WTC11 (cell line): ENCODE measurements at places on chromosomes 7 and 10. TPM values are rescaled to one million over a fixed set of nuclear protein-coding genes. Genes with fewer than 3 reads are reported as not detected.

DNA sequence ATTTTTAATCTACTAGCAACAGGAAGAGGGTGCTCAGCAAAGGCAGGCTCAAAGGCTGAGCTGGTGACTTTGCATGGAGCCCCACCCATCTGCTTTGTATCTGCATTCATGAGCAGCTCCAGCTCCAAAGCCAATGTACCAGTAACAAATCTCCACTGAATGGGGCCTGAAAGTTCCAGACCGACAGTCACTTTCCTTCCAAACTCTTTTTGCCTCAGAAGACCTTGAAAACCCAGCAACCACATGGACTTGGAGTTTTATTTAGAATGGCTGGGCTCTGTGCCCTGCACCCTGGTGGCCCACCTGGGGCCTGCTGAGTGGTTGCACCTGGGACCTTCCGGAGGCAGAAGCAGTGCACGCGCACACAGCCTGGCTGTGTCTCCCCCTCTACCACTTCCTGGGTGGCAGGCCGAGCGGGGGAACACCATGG lies 195.0 kb upstream of the PLXNA4 start:
- DNase-seq: no peak

DNA sequence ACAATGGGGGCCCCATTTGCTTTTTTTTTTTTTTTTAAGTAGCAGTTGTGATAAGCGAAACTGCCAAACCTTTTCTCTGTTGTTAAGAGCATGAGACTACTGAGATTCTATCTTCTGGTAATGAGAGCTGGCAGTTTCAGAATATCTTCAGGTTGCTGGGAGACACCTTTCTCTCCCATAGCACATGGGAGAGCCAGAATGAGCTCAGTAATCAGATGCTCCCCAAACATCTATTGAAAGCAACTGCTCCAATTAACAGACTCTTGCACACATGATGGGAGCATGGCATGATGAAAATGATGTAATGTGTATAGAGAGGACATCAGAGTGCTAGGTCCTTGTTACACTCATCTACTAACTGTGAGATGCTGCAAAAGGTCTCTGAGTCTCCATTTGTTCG lies 18.8 kb downstream of the MYO3A start:
- no peak for DNase-seq

Gene PIK3CG
- 0.07 to 0.11 TPM (median 0.07 TPM) in 3 replicates for total RNA-seq

Gene SLC39A12
- total RNA-seq: not detected in 3 replicates

Gene OR2A42
- 0.20 to 0.37 TPM (median 0.27 TPM) in 3 replicates for total RNA-seq

DNA sequence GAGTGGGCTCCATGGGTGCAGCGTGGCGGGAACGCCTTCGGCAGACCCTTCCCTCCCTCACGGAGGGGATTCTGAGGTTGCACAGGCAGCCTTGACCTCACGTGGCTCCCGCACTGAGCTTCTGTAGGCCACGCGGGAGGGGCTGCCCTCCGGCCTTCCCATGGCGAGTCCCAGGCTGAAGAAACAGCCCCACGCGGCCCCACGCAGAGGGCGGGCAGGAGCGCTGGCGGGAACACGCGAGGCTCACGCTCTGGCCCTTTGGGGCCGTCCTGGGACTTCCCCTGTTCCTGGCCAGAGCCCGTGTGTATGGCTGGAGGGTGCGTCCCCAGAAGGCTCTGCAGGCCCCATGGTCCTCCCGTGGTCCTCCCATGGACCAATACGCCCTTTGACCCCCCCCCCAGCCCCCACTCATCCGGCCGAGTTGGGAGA lies 21.7 kb upstream of the NKX6-2 start:
- no peak for DNase-seq
